Ovary (tissue), 10 donors: ENCODE measurements at places on chromosomes 6 and 20.

DNA sequence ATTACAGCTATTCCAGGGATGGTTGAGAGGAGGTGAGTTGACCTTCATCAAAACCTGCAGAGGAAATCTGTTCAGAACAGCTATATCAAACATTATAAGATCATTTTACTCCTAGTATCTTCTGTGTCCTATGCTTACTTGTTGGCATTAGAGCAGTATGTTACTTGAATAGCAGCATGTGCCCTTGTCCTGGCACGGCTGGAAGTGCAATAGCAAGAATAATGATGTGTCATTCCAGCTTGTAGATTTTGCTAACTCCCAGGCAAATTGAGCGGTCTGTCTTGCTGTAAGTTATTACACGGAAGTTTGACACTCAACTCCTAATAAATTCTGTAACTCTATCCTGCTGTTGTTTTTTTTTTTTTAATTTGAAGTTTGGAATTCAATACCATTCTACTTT lies 385.5 kb downstream of the TENT5A start:
- DNase-seq, result no peak

DNA sequence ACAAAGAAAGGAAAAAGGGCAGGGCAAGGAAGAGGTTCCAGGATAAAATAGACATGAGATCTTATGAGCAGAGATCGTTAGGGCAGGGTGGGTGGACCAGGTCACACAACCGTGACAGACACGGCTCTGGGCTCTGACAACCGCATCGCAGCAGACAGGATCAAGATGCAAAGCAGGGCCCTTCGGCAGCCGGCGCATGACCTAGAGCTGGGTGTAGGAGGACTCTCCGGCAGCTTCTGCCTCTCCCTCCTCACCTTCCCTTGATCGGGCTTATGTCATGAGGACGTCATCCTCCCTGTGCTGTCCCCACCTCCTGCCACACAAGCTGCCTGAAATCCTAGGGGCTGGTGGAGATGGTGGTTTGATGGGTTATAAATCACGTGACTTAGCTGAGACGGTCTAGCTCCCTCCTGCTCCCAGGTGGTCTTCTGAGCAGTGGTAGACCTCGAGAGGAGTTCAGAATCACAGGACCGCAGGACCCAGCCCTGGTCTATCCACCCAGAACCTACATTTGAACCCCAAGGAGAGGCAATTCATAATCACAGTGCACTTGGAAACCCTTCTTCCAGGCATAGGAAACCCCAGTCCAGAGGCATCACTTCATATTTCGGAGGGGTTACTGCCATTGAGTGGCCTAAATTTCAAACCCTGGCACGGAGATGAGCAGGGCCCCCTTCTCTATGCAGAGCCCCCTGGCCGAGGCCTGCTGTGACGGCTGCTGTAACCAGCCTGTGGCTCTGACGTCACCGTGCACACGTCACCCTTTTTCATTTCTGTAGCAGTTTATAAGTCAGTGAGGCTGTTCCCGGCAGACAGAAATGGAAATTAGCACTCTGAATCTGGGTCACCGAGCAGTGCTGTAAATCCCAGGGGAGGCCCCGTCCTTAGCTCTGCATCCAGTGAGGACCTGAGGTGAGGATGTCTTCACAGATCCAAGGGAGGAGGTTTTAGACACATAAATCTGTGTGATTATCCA lies 8.7 kb upstream of the CCR6 start:
- DNase-seq, result no peak

DNA sequence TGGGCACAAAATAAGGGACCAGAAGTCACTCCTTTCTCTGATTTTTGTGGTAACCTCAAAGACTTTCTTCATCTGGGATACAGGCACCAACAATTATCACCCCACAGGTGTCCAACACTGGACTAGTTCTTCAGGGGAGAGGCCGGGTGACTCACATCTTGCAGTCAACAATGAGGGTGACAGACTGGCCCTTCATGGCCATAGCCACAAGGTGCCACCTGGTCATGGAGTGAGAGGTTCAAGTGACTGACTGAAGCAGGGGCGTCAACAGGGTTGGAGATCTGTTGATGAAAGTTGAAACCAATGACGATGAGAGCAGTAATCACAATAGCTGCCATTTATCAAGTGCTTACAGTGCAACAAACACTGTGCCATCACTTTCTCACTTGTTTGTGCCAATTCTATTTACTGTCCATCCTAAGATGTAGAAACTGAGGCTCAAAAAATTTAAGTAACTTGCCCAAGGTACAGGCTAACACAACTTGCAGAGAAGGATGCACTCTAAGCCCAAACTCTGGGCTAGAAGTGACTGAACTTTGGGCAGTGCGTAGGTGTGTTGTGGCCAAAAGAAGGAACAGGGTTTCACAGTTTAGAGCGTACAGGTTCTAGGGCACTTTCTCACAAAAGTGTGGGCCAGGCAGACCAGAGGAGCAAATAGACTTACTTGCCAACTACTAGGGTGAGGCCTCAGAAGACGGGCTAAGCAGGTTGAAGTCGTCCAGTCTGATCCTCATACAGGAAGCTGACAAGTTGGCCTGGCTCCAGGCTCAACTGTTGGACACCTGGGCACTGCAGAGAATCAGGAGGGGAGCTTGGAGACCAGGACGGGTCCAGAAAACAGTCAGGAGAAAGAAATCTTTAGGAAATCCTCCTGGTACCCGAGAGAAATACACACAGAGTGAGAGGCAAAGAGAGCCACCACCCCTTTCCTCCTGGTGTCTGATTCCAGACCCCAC lies 30.4 kb downstream of the HLA-DPB1 start:
- DNase-seq, result no peak

GRCh38 chr20:44572551-44573500 lies 9.6 kb upstream of the PKIG start:
- no peak for DNase-seq

- DNase-seq, result no peak
These were observed 73.1 kb downstream of the ANKRD60 start for GRCh38 chr20:58155148-58155925.

DNA sequence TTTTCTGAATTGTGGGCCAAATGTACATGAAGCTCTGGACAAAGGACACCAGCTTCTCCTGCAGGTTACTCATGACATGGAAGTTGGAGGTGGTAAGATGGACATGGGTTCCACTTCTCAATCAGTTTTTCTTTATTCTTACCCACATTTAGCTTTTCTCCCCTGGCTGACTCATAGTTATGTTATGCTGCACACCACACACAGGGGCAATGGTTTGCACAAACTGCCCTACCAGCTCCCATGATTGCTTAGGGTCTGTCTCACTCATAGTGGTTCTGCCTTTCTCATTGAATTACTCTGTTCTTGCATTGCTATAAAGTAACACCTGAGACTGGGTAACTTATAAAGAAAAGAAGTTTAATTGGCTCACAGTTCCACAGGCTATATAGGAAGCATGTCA lies 4.5 kb upstream of the CD109 start:
- DNase-seq, result no peak

- DNase-seq, result no peak
These were observed 24.5 kb upstream of the ABCC10 start for GRCh38 chr6:43402820-43403219.

DNA sequence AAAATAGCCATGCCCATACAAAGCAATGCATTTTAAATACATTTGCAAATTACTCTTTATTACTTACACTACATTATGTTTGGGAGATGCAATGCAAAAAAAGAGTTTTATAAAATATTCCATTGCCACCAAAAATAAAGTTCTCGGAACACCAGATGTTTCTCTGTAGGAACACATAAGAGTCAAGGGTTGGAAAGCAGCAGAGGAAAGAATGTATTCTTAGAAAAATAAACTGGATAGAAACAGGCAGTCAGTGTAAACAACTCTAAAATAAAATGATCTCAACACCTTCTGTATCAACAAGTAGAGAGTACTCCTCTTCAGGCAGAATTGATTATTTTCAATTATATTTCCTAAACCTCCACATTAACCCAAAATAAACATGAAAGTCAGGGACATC lies 28.1 kb downstream of the KIF13A start:
- no peak for DNase-seq

- DNase-seq, result no peak
These were observed 83.6 kb upstream of the MYLIP start for GRCh38 chr6:16045238-16045637.

DNA sequence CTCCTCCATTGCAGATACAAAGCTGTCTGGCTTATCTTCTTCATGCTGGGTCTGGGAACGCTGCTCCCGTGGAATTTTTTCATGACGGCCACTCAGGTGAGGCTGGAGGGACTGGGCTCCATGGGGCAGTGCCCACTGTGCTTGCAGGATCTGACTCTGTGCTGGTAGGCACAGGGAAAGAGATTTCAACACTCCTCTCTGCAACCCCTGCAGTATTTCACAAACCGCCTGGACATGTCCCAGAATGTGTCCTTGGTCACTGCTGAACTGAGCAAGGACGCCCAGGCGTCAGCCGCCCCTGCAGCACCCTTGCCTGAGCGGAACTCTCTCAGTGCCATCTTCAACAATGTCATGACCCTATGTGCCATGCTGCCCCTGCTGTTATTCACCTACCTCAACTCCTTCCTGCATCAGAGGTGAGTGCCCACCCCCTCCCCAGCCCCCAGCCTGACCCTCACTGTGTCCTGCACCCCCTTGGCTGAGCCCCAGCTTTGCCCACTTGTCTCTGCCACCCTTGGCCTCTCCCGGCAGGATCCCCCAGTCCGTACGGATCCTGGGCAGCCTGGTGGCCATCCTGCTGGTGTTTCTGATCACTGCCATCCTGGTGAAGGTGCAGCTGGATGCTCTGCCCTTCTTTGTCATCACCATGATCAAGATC lies 6.1 kb downstream of the SLC29A1 start:
- no peak for DNase-seq

DNA sequence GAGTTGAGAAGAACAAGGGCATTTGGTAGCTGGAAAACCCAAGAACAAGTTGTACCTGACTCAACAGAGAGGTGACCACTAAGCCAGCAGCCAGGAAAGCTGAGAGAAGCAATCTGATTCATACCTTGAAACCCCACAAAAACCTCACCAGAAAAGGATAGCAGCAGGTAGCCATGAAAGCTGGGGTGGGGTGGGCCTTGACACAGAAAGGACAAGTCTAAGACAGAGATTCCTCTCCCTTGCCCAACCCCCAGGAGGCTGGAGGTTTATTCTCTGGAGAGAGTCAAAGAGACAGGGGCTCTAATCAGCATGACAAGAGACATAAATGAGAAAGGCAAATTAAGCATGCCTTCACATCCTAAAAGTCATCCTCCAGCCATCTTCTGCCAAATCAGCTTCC lies 151.7 kb upstream of the DST start:
- no peak for DNase-seq
